CD4-positive, alpha-beta T cell treated with Interleukin-17A for 1 hour (primary cell): ENCODE measurements at places on chromosomes 2 and 18.

GRCh38 chr2:144826105-144826504 is 306.2 kb upstream of the ZEB2 start:
- no peak for DNase-seq

- DNase-seq, result no peak
Measured at GRCh38 chr2:17800693-17801458, 15.4 kb upstream of the MSGN1 start.

GRCh38 chr2:218713922-218714321 is 3.3 kb downstream of the TTLL4 start:
- no peak for DNase-seq

GRCh38 chr2:184322615-184323014 is 275.7 kb upstream of the ZNF804A start:
- no peak for DNase-seq

GRCh38 chr2:152222975-152223637 is 47.5 kb upstream of the STAM2 start:
- no peak for DNase-seq

GRCh38 chr2:231780123-231780908 is 766 bp downstream of the PDE6D start:
- no peak for DNase-seq

DNA sequence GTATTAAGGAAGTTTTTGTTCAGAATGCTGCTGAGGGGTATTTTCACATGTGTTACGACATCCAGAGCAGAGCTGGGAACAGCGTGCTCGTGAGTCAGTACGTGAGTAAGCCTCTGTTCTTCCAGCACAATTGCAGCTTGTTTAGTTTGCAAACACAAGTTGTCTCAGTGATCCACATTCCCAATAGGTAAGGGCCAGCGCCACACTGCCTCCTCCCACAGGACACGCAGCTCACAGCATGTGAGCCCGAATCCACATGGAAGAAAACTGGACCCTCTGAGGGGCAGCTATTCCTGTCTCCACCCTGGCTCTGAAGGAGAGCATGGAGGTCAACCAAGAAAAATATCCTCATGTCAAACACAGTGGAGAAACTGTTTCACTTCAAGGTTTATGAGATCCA is 173.9 kb upstream of the PID1 start:
- DNase-seq, result no peak

DNA sequence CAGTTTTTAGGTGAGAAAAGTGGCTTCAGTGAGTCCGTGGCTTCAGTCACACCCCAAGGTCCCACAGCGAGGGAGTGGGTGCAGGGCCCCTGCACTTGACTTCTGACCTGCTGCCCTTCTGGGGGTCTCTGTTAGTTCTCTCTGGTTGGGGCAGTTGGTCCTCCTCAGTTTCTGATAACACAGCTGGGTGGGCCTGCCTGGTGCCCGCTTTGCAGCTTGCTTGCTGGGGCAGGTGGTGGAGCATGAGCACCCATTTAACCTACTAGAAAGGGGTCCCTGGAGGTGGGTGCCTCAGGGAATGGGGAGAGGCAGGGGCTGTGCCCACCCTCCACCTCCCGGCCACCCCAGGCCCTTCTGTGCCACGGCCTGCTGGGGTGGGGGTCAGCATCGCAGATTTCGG is 83.2 kb downstream of the ASB1 start:
- no peak for DNase-seq

GRCh38 chr2:45782986-45783385 is 131.5 kb downstream of the PRKCE start:
- no peak for DNase-seq

GRCh38 chr2:27118525-27119329 is at the start of gene CGREF1:
CGREF1 (minus strand) TSS chr2:27119128; CDS start chr2:27104366, 14,762 bp downstream.
- no peak for DNase-seq

- DNase-seq, result no peak
Measured at GRCh38 chr2:240454106-240454901, 18.8 kb downstream of the GPC1 start.

GRCh38 chr2:182593394-182593975 is 122.6 kb upstream of the DNAJC10 start:
- no peak for DNase-seq

- no peak for DNase-seq
Measured at GRCh38 chr2:187854801-187855200, 300.6 kb upstream of the TFPI start.

DNA sequence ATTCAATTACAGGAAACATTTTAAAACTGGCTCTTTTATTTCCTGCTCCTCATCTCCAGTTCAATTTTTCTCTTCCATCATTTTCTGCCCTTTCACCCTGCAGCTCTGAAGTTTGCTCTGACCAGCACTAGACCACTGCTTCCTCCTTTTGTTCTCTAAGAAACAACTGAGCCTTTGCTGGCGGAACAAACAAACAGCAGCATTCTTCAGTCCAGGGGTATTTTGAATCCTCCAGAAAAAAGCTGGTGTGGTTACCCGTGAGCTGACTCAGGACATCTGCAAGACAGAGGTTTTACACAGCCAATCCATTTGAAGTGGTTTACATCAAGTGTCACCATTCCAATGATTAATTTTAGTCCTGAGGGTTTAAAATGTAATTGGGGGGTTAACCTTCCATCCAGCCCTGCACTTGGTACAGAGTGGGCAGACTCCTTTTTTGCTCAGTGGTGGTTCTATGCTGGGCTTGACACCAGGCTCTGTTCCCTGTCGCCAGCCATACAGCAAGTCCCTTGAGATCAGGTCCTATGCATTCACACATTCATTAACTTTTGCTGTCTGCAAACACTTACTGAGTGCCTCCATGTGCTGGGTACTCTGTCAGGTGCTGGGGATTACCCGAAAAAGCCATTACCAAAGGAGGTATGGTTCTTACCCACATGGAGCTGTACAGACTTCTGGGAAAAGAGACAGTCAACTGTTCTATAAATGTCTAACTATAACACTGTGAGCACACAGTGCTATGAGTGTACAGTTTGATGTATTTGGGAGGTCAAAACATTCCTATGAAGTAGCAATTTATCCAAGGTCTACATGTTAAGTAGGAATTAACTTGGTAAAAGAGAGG is 909.4 kb upstream of the GYPC start:
- no peak for DNase-seq

- DNase-seq, result no peak
Measured at GRCh38 chr18:37527395-37527794, 38.2 kb downstream of the CELF4 start.

DNA sequence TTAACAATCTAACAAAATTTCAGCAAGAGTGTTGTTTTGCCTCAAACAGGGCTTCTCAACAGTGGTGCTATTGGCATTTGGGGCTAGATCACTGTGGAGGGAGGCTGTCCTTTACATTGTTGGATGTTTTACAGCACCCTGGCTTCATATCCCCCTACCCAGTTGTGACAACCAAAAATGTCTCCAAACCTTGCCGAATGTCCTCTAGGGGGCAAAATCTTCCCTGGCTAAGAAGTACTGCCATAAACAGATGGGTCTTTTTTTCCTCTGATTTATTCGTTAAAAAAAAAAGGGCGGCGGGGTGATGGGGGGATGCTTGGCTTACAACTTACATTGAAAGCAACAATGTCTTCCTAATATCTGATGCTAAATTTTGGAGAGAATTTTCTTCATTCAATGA is 207.6 kb upstream of the CCDC150 start:
- DNase-seq, result no peak
